ENCODE measurements at places on chromosomes 1 and 21. TPM values are rescaled to one million over a fixed set of nuclear protein-coding genes. Genes with fewer than 3 reads are reported as not detected.

- H3K36me3 ChIP-seq: peaks cover 3% of the 10 kb centered on the region
- no peak overlapping the region for H3K27ac ChIP-seq
- H3K4me1 ChIP-seq: peaks cover 11% of the 10 kb centered on the region
- H3K27me3 ChIP-seq: no peaks in the 10 kb centered on the region
- H3K4me3 ChIP-seq: no peak overlapping the region
Observed at GRCh38 chr1:65323246-65323645, 13.9 kb downstream of the DNAJC6 start.

DNA sequence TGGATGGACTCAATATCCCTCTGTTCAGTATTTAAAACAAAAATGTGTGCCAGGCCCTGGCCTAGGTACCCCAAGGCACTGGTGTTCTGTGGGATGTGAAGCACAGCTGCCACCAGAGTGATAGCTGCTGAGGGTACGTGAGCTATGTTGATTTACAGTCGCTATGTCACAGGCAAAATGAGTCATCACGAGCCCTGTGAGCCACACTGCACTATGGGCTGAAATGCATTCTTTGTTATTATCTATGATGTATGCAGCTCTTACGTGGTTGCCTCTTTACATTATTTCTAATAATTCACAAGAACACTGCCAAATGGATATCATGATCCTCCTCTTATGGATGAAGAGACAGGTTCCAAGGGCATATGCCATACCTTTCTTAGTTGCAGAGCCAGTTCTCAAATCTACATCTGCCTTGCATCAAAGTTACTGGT, 2.1 kb downstream of the TEX38 start:
- DNase-seq: no peak
- H3K36me3 ChIP-seq: peaks cover 36% of the 10 kb centered on the region
- no peaks in the 10 kb centered on the region for H3K27me3 ChIP-seq
- H3K4me3 ChIP-seq: no peak overlapping the region
- peaks cover 40% of the 10 kb centered on the region for H3K4me1 ChIP-seq
- no peak overlapping the region for H3K27ac ChIP-seq

- no peak overlapping the region for H3K27ac ChIP-seq
- H3K4me1 ChIP-seq: peaks cover 7% of the 10 kb centered on the region
- H3K27me3 ChIP-seq: peaks cover 5% of the 10 kb centered on the region
Observed at GRCh38 chr1:3677484-3677883, 25.2 kb downstream of the TP73 start.

DNA sequence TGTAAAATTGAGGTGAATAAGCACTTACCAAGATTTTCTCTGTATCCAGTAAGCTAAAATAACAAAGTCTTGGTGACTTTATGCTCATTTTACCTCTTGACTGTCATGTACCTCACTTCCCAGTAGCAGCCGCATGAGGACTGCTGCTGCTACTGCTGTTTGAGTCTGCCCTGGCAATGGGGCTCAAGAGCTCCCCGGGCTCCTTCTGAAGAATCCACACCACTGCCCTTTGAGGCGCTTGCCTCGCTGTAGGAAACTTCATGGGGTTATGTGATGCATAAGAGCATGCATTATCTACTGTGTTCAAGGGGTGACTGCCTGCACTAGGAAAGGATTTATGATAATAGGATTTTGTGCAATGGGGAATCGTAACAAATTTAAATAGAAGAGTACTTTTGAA, 113.5 kb downstream of the NTNG1 start:
- no peak overlapping the region for H3K4me3 ChIP-seq
- no peaks in the 10 kb centered on the region for H3K36me3 ChIP-seq
- H3K27me3 ChIP-seq: no peaks in the 10 kb centered on the region
- peaks cover 9% of the 10 kb centered on the region for H3K4me1 ChIP-seq
- H3K27ac ChIP-seq: no peak overlapping the region
- no peak for DNase-seq

GRCh38 chr1:228851193-228851592, 115.9 kb downstream of the RHOU start:
- H3K4me1 ChIP-seq: no peaks in the 10 kb centered on the region
- H3K36me3 ChIP-seq: no peaks in the 10 kb centered on the region

DNA sequence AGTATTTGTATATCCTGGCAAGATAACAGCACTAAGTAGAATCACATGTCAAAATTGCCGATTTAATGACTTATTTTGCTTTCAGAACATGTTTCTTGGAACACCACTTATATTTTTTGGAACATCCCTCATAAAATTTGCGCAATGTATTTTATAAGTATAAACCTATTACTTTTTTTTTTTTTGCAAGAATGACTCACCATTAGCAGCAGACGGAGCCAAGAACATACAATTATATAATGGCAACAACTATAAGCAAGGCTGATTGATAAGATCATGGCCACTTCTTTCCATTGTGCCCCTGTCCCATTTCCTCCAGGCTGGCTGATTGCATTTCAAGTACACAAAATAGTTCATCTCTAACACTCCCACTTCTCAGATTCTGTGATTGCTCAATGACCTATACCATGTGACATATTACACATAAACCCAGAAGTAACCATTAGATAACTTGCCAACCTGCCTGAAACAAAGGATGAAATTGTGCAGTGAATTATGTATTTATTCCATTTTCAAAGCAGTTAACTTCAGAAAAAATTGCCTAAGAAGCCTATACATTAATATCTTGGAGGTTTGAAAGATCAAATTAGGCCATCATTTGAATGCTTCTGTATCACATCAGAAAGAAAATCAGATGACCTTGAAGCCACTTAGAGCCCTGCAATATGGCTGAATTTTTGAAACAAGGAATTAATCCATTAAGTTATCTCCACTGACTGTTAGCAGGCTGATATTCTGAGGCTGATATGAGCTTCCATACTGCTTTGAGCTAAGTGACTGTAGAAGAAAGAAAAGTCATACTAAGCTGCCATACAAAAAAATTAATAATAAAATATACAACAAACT, 77.8 kb upstream of the PRMT6 start:
- no peaks in the 10 kb centered on the region for H3K27me3 ChIP-seq
- H3K27ac ChIP-seq: no peak overlapping the region
- no peaks in the 10 kb centered on the region for H3K36me3 ChIP-seq
- H3K4me1 ChIP-seq: no peaks in the 10 kb centered on the region
- H3K4me3 ChIP-seq: no peak overlapping the region

DNA sequence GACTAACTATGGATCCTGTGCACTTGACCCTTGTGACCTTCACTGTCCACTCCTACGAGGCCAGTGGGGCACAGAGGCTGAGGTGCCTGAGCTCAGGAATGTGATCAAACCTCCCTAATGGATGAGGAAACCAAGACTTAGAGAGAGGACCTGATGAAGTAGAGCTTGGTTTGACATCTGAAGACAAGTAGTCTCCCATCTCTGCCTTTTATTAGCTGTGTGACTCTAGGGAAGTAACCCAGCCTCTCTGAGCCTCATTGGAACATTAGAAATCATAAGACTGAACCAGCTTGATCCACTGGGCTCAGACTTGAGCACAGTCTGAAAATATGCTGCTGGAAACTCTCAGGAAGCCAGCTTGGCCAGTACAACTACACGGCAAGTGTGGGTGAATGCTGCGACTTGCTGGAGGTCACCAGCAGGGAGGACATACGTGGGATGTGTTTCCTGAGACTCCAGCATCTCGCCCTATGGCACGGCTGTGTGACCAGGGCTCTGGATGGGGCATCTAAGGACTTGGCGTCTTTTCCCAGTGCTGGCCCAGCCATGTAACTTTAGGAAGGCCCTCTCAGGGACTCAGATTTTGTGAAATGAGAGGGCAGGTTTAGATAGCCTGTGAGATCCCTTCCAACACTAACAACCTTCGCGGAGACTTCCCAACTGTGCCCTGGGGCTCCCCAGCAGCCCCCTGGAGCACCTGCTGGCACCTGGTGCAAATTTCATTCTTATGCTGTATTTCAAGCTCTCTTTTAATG, 10.5 kb downstream of the CDCP2 start:
- H3K4me1 ChIP-seq: no peaks in the 10 kb centered on the region
- no peak for DNase-seq
- H3K36me3 ChIP-seq: no peaks in the 10 kb centered on the region
- H3K27me3 ChIP-seq: no peaks in the 10 kb centered on the region
- no peak overlapping the region for H3K27ac ChIP-seq

DNA sequence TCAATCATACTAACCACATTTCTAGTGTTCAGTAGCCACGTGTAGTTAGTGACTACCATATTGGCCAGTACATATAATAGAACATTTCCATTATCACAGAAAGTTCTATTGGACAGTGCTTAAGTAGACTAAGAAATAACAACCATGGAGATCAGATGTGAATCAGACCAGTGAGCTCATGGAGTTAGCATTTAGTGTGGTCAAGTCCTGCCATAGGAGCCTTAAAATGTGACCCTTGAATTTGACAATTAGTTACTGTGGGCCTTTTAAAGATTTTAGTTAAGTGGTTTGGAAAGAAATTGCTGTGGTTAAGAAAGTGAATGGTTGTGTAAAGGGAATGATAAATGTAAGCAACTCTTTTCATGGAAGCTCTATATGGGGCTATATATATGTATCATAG, 123.4 kb downstream of the POU2F1 start:
- peaks cover 5% of the 10 kb centered on the region for H3K4me1 ChIP-seq
- H3K36me3 ChIP-seq: peaks cover under 1% of the 10 kb centered on the region
- H3K27ac ChIP-seq: no peak overlapping the region
- H3K27me3 ChIP-seq: no peaks in the 10 kb centered on the region
- H3K4me3 ChIP-seq: no peak overlapping the region

DNA sequence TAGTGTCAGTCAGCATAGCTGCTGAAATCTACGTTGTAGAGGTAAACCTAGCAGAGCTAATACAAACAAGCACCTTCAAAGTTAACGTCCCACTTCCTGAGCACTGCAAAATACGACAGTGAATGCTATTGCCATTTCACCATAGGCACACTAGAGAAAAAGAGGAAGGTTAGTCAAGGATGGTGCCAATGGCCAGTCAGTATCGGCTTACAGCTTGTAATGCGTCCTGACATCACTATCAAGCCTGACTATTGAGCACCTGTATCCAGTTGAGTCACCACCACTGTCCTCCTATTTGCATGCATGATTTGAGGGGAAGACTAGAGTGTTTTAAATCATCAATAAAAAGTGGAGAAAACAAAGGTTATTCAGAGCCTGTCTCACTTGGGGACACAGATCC, 34.4 kb downstream of the NUCKS1 start:
- no peaks in the 10 kb centered on the region for H3K27me3 ChIP-seq
- peaks cover 50% of the 10 kb centered on the region for H3K36me3 ChIP-seq
- no peak overlapping the region for H3K4me3 ChIP-seq
- DNase-seq: no peak

DNA sequence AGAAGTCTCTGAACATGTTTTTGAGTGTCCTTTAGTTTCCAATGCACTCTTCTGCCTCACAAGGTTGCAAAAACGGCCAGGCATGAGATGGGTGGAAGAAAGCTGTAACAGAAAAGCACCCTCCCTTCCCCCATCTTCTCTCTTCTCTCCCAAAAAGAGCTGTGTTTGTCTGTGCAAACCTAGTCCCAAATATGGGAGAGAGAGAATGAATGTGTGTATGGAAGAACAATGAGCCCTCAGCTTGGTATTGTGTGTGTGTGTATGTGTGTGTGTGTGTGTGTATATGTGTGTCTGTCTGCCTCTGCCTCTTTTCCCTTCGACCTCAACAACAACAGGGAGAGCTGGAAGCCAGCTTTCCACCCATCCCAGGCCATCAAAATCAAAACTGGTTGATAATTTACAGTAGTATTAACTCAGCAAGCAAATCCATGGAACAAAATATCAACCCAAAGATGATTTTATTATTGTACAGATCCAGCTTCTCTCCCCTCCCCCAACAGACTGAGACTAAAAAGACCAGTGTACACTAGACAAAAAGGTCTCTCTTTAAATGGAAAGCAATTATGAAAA, 1.8 kb downstream of the RERE start:
- no peaks in the 10 kb centered on the region for H3K36me3 ChIP-seq
- H3K27ac ChIP-seq: peak overlapping the region; percentile 72
- H3K27me3 ChIP-seq: peaks cover 4% of the 10 kb centered on the region
- DNase-seq: no peak
- peaks cover 45% of the 10 kb centered on the region for H3K4me1 ChIP-seq

GRCh38 chr21:14766241-14766640, 220.1 kb upstream of the SAMSN1 start:
- H3K4me1 ChIP-seq: no peaks in the 10 kb centered on the region
- no peak overlapping the region for H3K27ac ChIP-seq
- H3K27me3 ChIP-seq: peaks cover 3% of the 10 kb centered on the region
- DNase-seq: no peak
- no peaks in the 10 kb centered on the region for H3K36me3 ChIP-seq

- peaks cover 4% of the 10 kb centered on the region for H3K36me3 ChIP-seq
- H3K4me1 ChIP-seq: peaks cover 34% of the 10 kb centered on the region
- no peak overlapping the region for H3K4me3 ChIP-seq
- no peaks in the 10 kb centered on the region for H3K27me3 ChIP-seq
- DNase-seq: no peak
Observed at GRCh38 chr1:235100194-235100772, 28.4 kb downstream of the TOMM20 start.

- H3K27me3 ChIP-seq: no peaks in the 10 kb centered on the region
- no peaks in the 10 kb centered on the region for H3K4me1 ChIP-seq
- H3K4me3 ChIP-seq: no peak overlapping the region
- H3K27ac ChIP-seq: no peak overlapping the region
- DNase-seq: no peak
Observed at GRCh38 chr21:27464648-27465047, 497.8 kb upstream of the ADAMTS5 start.

DNA sequence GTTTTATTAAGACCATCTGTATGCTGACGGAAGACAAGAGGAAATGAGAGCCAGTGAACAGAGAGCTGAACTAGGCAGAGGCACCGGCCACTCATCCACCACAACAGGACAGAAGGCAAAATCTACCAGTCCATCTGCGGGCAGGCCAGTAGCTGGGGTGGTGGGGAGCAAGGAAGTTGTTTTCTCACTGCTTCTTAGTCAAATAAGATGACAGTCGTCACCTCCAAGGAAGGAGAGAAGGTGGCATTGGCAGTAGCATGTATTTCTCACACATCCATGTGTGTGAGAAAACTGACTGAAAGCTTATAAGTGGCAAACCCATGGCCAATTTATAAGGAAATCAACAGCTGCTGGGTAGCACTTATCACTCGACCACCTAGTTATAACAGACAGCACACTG, 8.2 kb downstream of the TTC13 start:
- peaks cover 11% of the 10 kb centered on the region for H3K36me3 ChIP-seq
- no peak overlapping the region for H3K4me3 ChIP-seq
- peaks cover 42% of the 10 kb centered on the region for H3K4me1 ChIP-seq
- no peak overlapping the region for H3K27ac ChIP-seq

Gene BPNT1
- 27.0 TPM for total RNA-seq

Gene CFHR2
- total RNA-seq: not detected

Gene CA6
- total RNA-seq: 2.2 TPM

Gene NR5A2
- 0.13 TPM for total RNA-seq

Gene EIF3I
- 297 TPM for total RNA-seq

Gene AQP10
- total RNA-seq: not detected

Gene CDC20
- 82.9 TPM for total RNA-seq

Gene SYT14
- total RNA-seq: not detected
